Neural crest cell (in vitro differentiated cells): ENCODE measurements at places on chromosomes 3 and 15. TPM values are rescaled to one million over a fixed set of nuclear protein-coding genes. Genes with fewer than 3 reads are reported as not detected.

DNA sequence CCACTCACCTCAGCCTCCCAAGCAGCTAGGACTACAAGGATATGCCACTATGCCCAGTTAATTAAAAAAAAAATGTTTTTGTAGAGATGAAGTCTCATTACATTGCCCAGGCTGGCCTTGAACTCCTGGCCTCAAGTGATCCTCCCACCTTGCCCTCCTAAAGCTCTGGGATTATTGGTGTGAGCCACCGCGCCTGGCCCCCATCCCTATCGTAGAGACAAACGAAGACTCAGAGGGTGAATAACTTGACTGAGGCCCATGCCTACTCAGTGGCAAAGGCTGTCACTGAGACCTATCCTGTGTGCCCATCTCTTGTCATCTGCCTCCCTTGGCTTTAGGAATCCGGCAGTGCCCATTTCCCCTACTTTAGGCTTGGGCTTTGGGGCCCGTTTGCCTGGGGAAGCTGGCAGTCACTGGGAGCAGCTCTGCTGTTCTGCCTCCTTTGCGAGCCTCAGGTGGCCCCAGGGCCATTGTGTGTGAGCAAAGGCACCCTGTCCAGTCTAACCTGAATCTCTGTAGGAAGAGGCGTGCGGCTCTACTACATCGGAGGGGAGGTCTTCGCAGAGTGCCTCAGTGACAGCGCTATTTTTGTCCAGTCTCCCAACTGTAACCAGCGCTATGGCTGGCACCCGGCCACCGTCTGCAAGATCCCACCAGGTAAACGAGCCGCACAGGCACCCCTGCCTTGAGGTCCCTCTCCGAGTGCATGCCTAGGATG lies 70.1 kb downstream of the AAGAB start:
- no peaks in the 10 kb centered on the region for H3K27me3 ChIP-seq
- peaks cover 8% of the 10 kb centered on the region for H3K36me3 ChIP-seq
- no peak overlapping the region for H3K27ac ChIP-seq
- no peaks in the 10 kb centered on the region for H3K4me1 ChIP-seq

DNA sequence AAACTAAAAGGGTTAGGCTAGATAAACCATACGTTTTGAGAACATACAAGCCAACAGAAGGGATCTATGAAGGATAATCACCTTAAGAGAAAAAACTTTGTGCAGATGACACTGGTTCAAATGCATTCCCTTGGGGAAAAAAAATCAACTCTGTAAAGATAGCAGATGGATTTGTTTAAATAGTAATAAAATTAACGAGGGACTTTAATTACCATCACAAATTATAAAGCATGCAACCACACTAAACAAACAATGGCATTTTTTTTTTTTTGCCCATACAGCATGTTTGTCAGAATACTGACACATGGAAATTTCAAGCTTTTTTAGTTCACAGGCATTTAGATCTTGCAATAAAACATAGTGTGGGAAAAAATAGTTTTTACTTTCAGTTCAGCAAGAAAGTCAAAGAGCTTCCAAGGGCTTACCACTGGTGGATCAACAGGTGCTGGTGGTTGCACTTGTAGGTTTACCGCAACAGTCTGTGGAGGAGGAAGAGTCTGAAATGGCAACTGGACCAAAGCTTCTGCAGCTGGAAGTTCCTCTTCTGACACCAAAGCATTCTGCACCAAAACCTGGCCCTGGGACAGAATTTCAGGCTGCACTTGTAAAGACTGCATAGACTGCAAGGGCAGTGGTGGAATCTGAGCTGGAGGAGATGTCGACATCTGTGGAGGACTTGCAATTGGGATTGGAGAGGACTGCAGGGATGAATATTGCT lies 53.1 kb downstream of the PHC3 start:
- H3K4me3 ChIP-seq = no peak overlapping the region
- DNase-seq = no peak
- no peak overlapping the region for H3K27ac ChIP-seq

LAMB2 gene
- 108 and 120 TPM in 2 replicates for total RNA-seq

CCR9 gene
- total RNA-seq = not detected in 2 replicates

DNA sequence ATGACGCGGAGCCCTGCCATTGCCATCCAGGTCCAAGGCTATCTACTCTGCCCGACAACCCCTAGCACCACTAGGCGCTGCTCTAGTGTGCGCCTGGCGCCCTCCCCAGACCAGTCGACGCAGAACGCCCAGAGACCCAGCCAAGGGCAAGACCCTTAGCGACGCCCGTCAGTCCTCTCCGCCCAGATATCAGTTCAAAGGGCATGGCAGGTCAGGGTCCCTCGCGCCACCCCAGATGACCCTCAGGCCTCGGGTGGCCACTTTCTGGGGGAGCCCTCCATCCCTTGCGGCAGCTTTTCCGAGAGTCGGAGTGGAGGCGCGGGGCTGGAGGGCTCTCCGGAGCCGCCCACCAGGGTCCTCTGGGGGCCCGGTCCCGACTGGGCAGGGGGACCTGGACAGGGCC lies 371 bp upstream of the CLSTN2 start:
- H3K36me3 ChIP-seq = no peaks in the 10 kb centered on the region
- H3K27me3 ChIP-seq = peaks cover 55% of the 10 kb centered on the region
- H3K27ac ChIP-seq = no peak overlapping the region
- H3K4me3 ChIP-seq = peak overlapping the region; percentile 96

- H3K27ac ChIP-seq = peak overlapping the region; percentile 84
- no peak for DNase-seq
- no peaks in the 10 kb centered on the region for H3K27me3 ChIP-seq
- no peak overlapping the region for H3K4me3 ChIP-seq
These were observed 5.2 kb upstream of the HHATL start for GRCh38 chr3:42707620-42708355.

DNA sequence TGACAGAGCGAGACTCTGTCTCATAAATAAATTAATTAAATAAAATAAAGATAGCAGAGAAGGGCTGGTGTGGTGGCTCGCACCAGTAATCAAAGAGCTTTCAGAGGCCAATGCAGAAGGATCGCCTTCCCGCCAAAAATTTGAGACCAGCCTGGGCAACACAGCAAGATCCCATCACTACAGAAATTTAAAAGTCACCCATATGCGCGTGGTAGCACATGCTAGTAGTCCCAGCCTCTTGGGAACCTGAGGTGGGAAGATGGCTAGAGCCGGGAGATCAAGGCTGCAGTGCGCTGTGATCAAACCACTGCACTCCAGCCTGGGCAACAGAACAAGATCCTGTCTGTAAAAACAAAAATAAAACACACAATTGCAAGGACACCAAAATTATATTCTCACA lies 9.6 kb downstream of the SMARCC1 start:
- peaks cover 5% of the 10 kb centered on the region for H3K4me1 ChIP-seq
- no peak for DNase-seq
- H3K36me3 ChIP-seq = peaks cover 12% of the 10 kb centered on the region

- no peaks in the 10 kb centered on the region for H3K27me3 ChIP-seq
- H3K27ac ChIP-seq = no peak overlapping the region
- no peak overlapping the region for H3K4me3 ChIP-seq
- H3K4me1 ChIP-seq = no peaks in the 10 kb centered on the region
These were observed 571.9 kb upstream of the CBLB start for GRCh38 chr3:106440672-106441071.
